ENCODE measurements at places on chromosomes 13 and 19. TPM values are rescaled to one million over a fixed set of nuclear protein-coding genes. Genes with fewer than 3 reads are reported as not detected.

Gene AZU1
- polyA plus RNA-seq, result not detected

Gene INAFM1
- 2.6 TPM for polyA plus RNA-seq

Gene KRTDAP
- not detected for polyA plus RNA-seq

Gene MEIS3
- polyA plus RNA-seq, result 0.44 TPM

Gene CLDND2
- polyA plus RNA-seq, result not detected

Gene LYL1
- 7.0 TPM for polyA plus RNA-seq

Gene CCDC70
- polyA plus RNA-seq, result not detected

Gene ZNF571
- polyA plus RNA-seq, result 5.4 TPM

Gene FGF22
- polyA plus RNA-seq, result 0.17 TPM

Gene CEBPA
- 3.5 TPM for polyA plus RNA-seq

Gene RYR1
- polyA plus RNA-seq, result 0.41 TPM

Gene OR10H1
- not detected for polyA plus RNA-seq

Gene ARL11
- 0.26 TPM for polyA plus RNA-seq

Gene RFPL4A
- not detected for polyA plus RNA-seq

Gene SHISA7
- not detected for polyA plus RNA-seq

Gene ACER1
- 0.98 TPM for polyA plus RNA-seq

Gene VAV1
- polyA plus RNA-seq, result 14.8 TPM

Gene SPACA4
- polyA plus RNA-seq, result not detected

Gene SYCN
- polyA plus RNA-seq, result not detected

Gene LIM2
- not detected for polyA plus RNA-seq

Gene SLC46A3
- 35.5 TPM for polyA plus RNA-seq

Gene PTPRH
- polyA plus RNA-seq, result not detected

Gene TNFRSF19
- polyA plus RNA-seq, result 1.3 TPM

Gene CD33
- not detected for polyA plus RNA-seq
